ENCODE measurements at places on chromosomes 16 and 17. TPM values are rescaled to one million over a fixed set of nuclear protein-coding genes. Genes with fewer than 3 reads are reported as not detected.

RAC3 gene
- total RNA-seq = 4.5 TPM

MPP3 gene
- total RNA-seq = not detected

GRCh38 chr16:53752560-53752959 is 48.6 kb downstream of the FTO start:
- no peak for DNase-seq

MEIOC gene
- 0.16 TPM for total RNA-seq

GRCh38 chr16:84889066-84889465 is 69.3 kb downstream of the CRISPLD2 start:
- no peak for DNase-seq

Measured in CD8-positive, alpha-beta memory T cell (primary cell).